ENCODE measurements at places on chromosomes 2 and 18.

DNA sequence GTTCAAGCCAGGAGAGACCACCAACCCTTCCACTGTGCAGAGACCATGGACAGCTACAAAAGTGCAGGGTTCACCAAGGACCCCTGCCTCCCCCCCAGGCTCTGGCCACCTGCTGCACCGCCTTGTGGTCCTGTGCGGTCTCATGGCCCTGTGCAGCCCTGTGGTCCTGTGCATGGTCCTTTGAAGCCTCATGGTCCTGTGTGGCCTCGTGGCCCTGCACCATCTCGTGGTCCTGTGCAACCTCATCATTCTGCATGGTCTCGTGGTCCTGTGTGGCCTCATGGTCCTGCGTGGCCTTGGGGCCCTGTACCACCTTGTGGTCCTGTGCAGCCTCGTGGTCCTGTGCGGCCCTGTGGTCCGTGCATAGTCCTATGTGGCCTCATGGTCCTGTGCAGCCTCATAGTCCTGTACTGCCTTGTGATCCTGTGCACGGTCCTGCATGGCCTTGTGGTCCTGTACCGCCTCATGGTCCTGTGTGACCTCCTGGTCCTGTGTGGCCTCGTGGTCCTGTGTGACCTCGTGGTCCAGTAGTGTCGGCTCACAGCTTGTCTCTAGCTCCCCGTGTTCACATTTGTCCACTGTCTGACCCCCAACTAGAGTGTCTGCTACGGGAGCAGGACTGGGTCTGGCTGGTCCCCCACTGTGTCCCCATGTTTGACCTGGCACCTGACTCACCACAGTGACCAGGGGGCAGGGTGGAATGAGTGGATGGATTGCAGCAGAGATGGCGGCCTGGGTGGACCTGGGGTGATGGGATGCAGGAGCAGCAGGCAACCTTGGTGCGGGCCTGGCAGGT is 20.0 kb upstream of the OTOS start:
- DNase-seq: no peak

- DNase-seq: no peak
Observed at GRCh38 chr2:211744379-211744778, 794.2 kb downstream of the ERBB4 start.

DNA sequence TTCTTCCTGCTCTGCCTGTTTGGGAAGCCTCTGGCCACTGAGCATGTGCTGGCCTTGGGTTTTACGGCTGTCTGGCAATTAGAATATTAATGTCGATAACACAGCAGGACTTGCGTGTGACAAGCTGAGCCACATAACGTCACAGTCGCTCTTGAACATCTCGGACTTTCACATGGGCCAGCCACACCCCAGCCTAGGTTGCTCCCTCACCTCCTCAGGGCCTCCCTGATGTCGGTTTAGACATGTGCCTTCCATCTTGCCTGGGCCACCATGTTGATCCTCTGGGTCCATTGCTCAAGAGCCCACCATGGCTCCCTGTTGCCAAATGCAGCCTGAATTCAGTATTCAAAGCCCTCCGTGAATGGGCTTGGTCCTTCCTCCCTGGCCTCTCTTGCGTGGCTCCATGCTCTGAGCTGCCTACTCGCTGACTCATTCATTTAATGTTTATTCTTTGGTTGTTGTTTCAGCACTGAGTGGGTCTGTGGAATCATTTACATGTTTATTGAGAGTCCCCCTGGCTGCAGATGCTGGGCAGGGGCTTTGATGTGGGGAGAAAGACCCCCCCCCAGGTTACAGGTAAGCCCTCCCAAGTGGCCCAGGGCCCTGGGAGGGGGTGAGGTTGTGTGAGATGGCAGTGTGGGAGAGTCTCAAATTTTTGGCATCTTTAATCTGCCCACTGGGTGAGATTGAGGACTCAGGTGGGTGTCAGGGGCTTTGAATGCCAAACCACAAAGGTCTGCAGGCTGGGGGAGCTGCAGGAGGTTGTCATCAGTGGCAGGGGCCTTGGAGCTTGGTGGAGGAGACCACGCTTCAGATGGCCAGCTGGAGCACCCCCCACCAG is 62.0 kb downstream of the ODC1 start:
- DNase-seq: no peak

DNA sequence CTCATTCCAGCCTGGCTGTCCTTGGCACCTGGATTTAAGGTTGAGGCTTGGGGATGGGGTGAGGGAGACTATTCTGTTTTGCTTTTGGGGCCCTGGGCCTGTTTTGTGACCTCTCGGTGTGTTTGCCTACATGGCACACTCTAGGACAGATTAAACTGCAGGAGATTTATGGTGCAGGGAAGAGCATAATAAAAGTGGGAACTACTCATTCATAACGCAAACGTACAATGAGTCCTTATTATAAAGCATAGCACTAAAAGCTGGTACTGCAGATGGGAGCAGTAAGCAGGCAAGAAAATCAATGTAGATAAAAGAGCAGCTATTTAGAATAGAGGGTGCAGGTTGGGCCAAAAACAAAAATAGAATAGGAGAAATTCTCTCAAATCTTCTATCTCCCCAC is 238.4 kb downstream of the ACTR3 start:
- DNase-seq: no peak

DNA sequence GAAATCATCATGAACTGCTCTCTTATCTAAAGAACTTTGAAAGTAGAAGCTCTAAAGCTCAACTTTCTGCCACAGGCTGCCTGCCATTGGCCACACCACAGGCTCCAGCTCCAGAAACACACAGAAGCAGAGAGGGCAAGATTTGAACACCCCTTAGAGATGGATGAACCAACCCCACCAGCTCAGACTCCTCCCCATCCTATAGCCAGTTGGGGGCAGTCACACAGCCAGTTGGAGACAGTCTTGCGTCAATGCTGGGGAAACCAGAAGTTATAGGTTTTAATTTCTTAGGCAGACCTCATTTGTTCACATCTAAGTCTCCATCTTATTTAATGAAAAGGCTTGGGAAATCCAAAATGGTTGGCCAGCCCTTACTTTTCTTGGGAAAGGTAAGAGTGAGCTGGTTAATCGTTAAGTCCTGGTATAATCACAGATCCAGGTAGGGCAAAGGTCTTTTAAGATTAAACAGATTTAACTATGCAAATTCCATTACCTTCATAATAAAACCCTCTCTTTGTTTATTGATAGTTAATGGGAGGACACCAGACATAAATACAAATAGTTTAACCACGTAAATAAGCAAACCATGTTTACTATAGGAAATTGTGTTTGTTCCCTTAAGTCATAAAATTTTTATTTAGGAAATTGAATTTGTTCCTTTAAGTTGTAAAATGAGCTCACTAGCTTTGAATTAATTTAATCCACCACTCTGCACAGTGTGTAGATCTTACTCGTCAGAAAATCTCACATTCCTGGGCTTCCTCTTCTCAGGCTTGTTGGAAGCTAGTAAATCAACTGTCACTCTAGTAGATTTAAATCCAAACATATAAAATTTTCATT is 28.0 kb downstream of the MRO start:
- no peak for DNase-seq

Data from activated naive CD8-positive, alpha-beta T cell treated with anti-CD3 and anti-CD28 coated beads, Interleukin-2, amount 50 U/mL, for 24 hours (primary cell).